ENCODE measurements at places on chromosomes 4 and X.

GRCh38 chr4:77201343-77201742, 44.3 kb downstream of the CCNG2 start:
- DNase-seq: no peak

- no peak for DNase-seq
Measured at GRCh38 chrX:137563681-137564651, 2.0 kb upstream of the ZIC3 start.

GRCh38 chr4:4859325-4859798, at the start of gene MSX1:
Gene MSX1 (plus strand): TSS chr4:4859665. CDS start chr4:4859900, 235 bp downstream.
- no peak for DNase-seq

DNA sequence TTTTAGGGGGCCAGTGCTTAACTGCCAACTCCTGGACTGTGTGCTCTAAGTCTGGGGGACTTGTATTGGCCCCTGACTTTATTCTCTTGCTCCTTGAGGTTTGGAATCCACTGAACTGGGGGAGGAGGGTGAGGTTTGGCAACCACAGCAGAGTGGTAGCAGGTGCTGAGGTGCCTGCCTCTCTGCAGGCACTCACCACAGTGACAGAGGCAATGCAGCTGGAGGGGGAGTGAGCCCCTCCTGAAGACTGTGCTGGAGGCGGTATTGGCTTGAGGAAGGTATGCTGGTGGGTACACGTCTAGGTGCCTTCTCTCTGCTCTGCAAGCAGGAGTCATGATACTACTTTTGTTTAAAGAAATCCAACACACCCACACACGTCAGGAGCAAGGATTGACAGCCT, 24.6 kb downstream of the CFAP299 start:
- no peak for DNase-seq

DNA sequence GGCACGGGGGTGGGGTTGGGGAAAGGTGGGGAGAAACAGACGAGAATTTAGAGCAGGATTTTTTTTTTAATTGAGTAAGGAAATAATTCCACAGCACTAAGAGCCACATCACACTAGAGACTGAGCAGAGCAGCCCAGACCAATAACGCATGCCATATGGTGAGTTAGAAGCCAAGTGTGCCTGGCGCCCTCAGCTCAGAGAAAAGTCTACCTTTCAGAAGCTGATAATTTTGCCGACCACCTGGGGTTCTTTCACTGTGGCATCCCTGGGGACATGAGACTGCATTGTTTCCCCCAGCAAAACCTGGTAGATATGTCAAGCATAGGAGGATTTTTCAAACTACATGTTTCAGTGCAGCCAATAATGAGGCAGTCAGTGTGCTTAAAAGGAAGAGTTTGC, 516.8 kb downstream of the SMARCA1 start:
- DNase-seq: no peak

DNA sequence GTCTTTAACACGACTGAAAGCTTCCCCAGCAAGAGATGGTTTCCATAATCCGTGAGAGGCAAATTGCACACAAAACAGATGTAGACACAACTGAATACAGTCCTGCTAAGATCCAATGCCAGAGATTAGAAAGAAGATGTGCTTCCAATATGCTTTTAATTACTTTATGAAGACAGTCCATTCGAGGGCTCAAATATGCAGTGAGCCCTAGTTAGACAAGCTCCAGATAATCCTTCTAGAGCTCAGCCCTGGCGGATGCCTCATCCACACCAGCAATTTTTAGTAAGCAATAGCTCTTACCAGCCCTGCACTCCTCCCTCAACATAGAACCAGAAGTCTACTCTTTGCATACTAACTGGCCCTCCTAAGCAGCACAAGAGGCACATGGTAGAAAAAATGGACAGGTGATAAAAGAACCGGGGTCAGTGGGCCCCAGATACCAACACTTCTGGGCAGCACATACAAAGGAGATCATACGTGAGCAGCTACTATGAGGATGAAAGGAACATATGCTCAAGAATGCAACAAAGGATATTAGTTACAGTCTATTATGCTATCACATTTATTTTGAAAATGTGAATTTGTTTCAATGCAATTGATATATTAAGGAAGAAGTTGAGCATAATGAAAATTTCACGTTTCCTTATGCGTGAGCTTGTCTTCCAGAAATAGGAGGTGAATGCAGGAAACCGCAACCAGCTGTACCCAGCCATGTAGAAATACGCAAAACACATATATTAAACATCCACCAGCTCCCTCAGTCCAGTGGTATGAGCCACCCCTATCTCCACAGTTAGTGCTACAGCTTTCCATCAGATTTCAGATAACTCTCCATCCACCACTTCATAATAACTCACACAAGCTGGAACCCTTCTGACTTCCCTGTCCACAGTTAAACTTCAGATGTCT, 34.3 kb downstream of the GPC4 start:
- no peak for DNase-seq

GRCh38 chrX:133910539-133910938, 74.9 kb downstream of the GPC3 start:
- no peak for DNase-seq

DNA sequence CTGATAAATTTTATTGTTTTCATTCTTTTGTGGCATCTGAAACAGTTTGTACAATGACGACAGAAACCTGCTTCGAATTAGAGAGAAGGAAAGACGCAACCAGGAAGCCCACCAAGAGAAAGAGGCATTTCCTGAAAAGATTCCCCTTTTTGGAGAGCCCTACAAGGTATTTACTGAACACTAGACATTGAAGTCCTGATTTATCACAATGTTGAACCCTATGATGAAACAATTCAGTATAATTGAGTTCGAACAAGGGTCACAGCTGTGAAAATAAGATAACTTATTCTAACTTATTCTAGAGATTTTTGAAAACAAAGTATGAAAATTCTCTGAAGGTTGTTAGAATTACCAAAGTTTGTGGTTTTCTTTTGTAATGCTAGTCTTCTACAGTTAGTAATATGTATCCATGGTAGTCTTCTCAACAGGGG, 111.3 kb downstream of the AFF1 start:
- DNase-seq: no peak

DNA sequence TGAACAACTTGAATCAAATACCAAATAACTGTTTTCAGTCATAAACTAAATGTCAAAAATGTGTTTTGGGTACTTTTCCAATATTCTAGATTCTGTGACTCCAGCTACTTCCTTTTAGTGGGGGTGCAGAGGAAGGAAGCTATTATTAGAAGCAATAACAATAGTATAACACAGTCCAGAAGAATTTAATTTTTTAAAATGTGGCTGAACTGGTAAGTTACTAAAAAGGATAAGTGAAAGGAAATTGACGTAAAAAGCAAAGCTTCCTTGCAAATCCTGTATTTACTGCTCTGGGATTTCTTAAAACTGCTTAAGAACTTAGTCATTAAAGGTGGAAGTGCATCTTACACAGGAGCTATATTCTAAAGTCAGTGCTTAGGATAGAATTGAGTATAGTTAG, 53.2 kb downstream of the MOSPD2 start:
- no peak for DNase-seq

DNA sequence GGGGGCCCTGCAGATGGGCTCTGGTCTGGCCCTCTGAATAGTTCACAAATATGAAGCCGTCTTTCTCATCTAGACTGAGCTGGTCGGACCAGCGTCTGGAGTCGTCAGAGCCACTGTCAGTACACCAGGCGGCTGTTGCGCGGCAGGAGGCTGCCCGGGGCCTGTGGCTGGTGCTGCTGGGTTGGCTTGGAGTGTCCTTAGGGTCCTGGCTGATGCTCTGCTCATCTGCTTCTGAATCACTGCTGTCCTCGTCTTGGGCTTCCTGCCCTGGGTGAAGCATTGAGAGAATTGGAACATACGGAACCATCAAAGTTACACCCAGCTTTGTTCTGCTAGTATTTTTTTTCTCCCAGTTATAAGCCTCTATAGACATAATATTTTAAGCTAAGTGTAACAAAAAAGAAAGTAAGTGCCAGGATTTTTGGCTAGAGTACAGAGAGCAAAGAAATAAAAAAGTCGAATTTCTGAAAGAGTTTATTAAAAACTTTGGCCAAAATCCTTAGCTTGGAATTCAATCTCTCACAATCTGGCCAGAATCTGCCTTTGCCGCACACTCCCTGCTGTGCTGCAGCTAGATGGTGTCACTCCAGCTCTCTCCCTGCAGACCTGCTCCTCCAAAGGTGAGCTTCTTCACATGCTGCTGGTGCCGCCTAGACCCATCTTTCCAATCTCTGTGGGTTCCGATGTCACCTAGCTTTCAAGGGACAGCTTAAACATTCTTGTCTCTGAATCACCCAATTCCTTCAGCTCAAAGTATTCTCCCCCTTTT, 96.2 kb downstream of the CDS1 start:
- DNase-seq: no peak

GRCh38 chr4:24164054-24164693, 274.3 kb upstream of the PPARGC1A start:
- DNase-seq: no peak

- DNase-seq: no peak
Measured at GRCh38 chr4:140069066-140069465, 84.9 kb downstream of the MAML3 start.

GRCh38 chrX:129041319-129041718, 482.0 kb downstream of the SMARCA1 start:
- no peak for DNase-seq

DNA sequence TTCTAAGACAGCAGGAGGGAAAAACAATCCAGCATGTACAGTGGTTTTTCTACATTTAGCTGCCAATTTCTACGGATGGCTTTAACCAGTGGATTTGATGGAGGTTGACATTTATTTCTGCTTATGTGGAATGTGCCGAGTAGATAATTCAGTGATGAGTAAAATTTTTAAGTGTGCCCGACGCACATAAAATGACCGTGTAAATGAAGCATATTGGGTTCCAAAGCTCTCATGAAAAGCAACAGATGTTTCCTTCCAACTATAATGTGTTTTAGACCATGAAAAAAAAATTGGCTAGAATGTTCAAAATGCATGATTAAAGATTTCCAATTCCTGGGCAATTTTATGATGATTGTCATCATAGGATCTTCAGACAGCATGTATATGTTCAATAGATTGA, 14.1 kb downstream of the INPP4B start:
- no peak for DNase-seq

DNA sequence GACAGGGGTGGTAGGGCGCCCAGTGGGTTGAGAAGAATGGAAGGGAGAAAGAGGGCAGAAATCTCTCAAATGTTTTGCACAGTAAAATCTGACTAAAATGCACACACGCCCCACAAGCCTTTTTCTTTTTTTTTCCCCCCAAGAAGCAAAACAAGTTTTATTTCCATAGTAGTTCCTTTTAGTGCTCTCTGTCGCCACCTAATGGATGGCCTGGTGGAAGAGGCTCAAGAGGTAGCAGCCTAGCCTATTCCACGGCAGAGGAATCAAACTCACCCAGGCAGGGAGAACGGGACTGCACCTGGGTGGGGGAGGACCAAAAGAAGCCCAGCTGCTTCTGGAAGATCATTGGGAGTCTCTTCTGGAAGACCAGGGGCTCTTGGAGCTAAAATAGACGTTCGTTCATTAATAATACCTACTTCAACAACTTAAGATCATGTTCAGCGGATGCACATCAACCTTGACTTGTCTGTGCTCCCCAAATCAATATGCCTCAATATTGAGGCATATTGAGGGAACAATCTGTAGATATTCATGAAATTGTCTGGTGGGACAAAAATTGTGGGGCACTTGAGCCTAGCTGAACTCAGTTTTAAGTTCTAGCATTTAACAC, 31.6 kb upstream of the IRAK1 start:
- DNase-seq: peak; percentile 72

GRCh38 chr4:82462415-82462831, 32.0 kb downstream of the ENOPH1 start:
- peak; percentile 83 for DNase-seq

DNA sequence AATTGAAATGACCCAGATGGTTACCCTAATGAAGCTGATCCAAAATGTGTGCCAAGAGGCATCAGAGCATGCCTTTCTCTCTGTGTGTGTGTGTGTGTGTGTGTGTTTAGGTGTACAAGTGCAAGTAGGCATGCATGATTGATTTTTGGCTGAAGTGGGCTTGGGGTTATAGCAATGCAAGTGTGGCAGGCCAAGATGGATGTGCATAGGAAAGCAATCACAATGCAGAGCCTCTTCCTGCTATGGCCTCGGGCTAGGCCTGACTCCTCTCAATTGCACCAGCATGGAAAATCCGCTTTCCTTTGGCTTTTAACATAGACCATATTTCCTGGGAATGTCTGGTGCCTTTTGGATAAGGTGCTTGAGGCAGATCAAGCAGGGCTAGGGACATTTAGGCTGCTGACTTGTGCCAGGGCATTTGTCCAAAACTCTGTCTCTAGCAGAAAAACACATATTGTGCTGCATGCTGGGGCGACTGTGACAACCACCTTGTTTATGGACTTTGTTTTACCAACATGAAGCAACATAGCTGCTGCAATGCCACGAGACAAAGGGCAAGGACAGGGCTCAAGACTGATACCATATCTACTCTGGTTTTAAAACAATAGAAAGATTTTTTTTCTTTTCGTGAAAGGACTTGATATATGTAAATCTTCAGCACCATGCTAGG, 395.7 kb downstream of the RAPGEF2 start:
- DNase-seq: no peak

DNA sequence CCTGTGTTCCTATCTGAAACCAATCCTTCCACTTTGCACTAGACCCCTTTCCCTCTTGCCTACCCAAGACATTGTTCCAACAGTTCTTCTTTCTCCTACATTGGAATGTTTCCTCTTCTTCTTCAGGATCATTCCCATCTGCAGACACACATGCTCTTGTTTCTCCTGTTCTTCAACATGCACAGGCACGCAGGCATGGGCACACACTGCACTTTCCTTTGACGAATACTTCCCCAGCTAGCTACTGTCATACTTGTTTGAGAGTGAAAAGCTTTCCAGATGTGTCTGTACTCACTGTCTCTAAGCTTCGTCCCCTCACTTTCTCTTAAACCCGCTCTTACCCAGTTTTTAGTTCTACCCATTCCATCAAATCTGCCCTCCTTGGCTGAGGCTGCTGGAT, 31.8 kb upstream of the ERVMER34-1 start:
- DNase-seq: no peak

DNA sequence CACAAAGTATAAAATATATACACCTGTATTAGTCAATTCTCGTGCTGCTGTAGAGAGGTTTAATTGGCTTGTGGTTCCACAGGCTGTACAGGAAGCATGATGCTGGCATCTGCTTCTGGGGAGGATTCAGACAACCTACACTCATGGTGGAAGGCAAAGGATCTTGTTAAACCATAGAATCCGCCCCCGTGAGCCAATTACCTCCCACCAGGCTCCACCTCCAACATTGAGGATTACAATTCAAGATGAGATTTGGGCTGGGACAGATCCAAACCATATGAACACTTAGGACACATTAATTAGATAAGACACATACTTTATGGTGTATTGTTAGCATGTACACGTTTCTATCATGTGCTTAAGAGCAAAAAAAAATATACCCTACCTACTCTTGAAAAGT, 22.1 kb upstream of the SORBS2 start:
- no peak for DNase-seq

GRCh38 chr4:67700116-67700737, 728 bp downstream of the UBA6 start:
- no peak for DNase-seq

- no peak for DNase-seq
Measured at GRCh38 chrX:153959649-153960048, 12.0 kb downstream of the HCFC1 start.
